Muscle of back (tissue), 13 donors: ENCODE measurements at places on chromosomes 1 and 21.

DNA sequence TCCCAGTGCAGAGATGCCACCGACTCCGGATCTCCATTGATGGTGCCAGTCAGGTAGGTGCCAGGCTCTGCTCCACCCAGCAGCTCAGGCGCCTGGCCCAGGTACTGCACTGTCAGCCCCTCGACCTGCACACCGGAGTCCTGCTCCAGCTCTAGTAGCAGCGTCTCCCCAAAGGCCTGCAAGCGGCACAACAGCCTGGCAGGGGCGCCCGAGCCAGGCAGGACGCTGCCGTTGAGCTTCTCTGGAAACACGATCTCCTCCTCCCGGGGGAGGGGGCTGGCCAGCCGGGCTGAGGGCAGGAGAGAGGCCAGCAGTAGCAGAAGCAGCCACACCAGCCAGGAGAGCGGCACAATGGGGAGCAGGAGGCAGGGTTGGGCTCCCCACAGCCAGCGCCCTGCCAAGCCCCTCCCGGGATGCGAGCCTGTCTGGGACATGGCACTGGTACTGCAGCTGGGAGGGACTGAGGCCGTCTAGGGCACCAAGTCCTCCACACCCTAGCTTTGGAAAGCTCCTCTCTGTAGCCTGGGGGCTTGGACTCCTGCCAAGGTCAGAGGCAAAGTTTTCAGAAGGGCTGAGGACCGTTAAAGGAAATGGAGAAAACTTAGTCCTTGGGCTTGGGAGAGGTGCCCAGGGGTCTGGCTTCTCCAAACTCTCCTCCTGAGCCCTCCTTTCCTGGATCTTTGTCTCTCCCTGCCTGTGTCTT, 509 bp downstream of the ADAMTS4 start:
- DNase-seq, result no peak

GRCh38 chr21:43640400-43640799, 18.9 kb downstream of the HSF2BP start:
- no peak for DNase-seq

GRCh38 chr1:172778456-172779455, 119.9 kb downstream of the FASLG start:
- DNase-seq, result no peak

GRCh38 chr1:241181971-241182370, 175.0 kb downstream of the RGS7 start:
- DNase-seq, result no peak

- no peak for DNase-seq
Measured at GRCh38 chr1:167871331-167871730, 42.6 kb downstream of the ADCY10 start.

- no peak for DNase-seq
Measured at GRCh38 chr1:3417082-3417739, 37.3 kb upstream of the ARHGEF16 start.

DNA sequence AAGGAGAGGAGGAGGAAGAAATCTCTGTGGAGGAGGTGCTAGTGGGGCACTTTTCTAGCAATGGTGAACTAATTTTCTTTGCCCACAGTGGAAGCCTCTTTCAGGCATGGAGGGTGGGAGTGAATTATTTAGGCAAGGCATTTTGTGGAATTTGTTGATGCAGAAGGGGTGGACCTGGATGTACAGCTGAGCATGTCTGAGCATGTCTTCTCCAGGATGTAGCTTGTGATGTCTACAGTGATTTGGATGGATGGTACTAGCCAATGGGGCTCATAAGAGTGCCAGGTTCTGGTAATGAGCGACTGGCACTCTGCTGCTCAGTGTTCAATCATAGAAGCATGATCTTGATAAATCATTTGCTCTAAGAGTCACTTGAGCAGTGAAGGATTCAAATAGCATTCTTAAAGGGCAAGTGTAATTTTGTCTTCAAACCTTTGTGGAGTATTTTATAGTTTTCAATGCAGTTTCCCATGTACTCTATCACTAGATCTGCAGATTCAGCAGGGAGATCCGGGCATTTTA, 153.9 kb upstream of the LMO4 start:
- DNase-seq, result no peak

DNA sequence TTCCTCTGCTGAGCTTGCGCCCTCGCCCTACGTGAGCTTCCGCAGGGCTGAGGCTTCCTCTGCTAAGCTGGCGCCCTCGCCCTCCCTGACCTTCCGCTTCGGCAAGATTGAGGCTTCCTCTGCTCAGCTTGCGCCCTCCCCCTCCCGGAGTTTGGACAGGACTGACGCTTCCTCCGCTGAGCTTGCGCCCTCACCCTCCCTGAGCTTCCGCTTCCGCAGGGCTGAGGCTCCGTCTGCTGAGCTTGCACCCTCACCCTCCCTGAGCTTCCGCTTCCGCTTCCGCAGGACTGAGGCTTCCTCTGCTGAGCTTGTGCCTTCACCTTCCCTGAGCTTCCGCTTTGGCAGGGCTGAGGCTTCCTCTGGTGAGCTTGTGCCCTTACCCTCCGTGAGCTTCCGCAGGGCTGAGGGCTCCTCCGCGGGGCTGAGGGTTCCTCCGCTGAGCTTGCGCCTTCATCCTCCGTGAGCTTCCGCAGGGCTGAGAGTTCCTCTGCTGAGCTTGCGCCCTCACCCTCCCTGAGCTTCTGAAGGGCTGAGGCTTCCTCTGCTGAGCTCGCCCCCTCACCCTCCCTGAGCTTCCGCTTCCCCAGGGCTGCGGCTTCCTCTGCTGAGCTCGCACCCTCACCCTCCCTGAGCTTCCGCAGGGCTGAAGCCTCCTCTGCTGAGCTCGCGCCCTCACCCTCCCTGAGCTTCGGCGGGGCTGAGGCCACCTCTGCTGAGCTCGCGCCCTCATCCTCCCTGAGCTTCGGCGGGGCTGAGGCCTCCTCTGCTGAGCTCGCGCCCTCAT, 753.6 kb upstream of the TPTE start:
- DNase-seq, result no peak

- DNase-seq, result peak; percentile 68
Measured at GRCh38 chr1:24027838-24028468, 47.8 kb upstream of the SRSF10 start.

DNA sequence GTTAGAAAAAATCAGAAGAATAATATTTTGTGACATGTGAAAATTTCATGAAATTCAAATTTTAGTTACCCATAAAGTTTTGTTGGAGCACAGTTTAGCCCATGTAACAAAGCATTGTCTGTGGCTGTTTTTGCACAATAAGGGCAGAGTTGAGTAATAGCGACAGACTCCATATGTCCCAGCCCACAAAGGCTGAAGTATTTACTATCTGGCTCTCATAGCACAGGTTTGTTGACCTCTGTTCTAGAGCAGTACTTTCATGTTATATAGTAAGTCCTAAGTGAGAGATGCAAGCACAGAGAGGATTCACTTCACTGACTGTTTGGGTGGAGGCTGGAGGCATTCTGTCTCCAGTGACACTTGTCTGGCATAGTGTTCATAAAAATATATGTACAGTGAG, 6.8 kb downstream of the LAMC1 start:
- no peak for DNase-seq

DNA sequence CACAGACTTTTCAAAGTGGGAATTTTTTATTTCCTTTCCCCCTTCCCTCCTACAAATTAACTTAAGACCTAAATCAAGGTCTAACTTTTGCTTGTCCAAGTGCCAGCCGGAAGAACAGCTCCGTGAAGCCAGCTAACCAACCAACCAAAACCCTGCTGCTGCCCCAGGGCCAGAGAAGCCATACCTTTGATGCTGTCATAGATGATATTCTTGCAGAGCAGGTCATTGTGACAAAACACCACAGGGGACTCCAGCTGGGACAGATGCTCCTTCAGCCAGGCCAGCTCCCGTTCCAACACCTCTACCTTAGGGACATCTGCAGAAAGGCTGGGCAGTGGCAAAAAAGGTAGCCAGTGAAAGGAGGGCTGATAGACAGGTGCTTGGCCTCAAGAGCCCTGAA, 10.7 kb downstream of the ETNK2 start:
- no peak for DNase-seq

DNA sequence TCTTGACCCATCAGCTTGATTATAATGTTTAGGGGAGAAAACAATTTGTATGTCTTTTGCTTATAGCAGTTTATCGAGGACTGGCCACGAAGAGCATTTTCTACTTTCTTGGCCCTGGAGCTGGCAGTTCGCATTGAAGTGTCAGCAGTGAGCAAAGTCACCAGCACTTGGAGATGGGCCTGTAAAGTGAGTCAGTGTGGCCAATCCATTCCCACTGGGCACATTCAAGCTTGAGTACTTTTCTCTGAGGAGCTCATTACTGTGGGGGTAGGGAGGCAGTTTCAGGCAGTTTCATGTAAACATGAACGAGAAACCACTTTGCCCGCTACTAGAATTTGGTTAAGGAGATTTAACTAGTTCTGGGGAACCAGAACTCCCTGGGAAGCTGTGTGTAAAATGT, 164.8 kb downstream of the PRDM2 start:
- peak; percentile 9 for DNase-seq

DNA sequence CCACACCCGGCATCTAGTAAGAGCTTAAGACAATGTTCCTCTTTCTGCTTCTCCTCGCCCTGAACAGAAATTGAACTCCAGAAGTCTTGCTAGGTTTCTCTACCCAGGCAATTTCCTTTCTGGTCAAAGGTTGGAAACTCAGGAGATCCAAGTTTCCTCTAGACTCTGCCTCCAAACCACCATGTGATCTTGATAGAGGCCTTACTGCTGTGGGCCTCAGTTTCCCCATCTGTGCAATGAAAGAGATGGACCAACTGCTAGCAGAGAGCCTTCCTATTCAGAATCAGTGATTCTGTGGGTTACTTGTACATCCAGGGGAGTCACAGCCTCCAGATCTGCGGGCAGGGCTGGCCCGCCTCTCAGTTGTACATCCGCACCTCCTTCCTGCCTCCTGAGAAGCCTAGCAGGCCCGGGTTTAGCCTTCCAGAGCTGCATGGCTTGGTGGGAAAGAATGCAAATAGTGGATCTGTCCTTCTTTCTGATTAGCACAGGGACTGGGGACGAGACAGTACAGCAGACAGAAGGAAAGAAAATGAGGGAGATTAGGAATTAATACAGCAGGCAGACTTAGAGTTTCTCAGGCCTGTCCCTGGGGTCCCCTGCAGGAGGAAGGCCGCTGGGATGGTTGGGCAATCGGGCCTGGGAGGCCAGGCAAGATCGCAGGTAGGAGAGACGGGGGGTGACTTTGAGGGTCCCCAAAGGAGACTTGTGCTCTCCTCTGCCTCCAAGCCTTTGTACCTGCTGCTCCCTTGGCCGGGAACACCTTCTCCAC, 83.9 kb downstream of the PAX7 start:
- DNase-seq, result no peak

DNA sequence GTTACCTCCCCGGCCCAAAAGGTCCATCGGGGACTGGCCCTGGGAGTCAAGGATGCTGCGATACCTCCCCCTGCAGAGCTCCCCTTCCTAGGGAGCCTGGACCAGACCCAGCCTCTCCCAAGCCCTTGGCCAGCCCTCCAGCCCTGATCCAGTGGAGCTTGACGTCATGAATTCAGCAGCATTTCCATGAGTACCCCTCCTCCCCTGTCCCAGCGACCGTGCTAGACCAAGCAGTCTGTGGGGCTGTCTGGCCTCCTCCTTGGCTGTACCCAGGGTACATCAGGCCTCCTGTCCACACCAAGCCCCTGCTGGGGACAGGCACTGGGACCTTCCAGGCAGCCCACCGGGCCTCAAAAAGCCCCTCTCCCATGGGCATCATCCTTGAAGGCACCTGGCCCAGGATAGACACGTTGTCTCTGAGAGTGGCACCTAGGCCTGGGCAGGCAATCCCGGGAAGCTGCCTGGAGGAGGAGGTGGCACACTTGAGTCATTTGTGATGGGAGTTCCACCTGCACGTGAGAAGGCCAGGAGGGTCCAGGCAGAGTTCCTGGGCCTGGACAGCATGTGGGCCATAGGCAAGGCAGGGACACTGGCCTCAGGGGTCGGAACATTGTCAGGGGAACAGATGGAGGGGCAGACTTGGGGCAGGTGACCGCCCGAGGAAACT, 46.4 kb downstream of the WNT9A start:
- DNase-seq, result no peak

DNA sequence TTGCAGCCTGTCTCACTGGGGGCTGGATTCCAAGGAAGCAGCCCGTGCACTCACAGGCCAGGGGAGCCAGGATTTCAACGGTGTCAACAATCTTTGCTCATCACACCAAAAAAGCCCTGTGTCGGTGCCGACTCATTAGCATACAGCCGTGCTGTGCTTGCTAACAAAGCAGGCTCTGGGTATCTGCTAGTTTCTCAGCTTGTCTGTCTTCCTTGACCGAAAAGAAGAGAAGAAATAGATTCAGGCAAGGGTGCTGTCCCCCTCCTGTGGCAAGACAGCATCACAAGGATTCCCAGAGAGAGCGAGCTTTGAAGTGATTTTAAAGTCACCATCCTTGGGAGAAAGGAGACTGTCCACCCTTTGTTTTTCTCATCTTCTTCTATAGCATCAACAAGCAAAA, 214.7 kb downstream of the SDCCAG8 start:
- DNase-seq, result no peak

DNA sequence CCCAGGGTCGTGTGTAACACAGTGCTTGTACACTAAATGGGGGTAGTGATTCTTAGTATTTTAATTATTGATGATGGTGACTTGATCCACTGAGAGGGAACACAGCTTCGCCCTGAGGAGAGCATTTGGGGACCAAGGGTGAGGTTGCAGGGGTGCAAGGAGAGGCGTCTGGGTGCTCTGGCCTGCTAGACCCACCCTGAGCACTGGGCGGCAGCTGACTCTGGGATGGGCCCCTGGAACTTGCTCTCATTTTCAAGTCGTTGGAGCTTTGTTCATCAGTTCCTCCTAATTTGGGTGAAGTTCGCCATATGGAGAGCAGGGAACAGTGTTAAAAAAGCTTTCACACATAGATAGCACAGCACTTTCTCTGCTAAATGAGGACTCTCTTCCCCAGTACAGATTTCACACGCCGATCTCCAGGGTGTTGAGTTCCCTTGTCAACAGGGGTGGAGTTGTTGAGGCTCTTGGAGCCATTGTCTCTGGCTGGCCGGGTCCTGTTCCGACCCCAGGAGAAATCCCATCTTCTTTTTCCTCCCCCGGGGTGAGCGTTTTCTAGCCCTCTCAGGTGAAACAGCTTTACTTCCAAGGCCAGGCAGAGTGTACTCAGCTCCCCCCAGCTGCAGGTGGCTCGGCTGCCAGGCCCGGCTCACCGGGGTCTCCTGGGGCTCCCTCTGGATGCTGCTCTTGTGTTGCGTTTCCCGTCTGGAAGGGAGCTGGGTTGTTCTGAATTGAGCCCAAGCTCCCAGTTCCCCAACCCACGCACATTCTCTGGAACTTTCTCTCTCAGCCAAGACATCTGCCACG, 367.4 kb downstream of the RPS6KC1 start:
- peak; percentile 64 for DNase-seq

DNA sequence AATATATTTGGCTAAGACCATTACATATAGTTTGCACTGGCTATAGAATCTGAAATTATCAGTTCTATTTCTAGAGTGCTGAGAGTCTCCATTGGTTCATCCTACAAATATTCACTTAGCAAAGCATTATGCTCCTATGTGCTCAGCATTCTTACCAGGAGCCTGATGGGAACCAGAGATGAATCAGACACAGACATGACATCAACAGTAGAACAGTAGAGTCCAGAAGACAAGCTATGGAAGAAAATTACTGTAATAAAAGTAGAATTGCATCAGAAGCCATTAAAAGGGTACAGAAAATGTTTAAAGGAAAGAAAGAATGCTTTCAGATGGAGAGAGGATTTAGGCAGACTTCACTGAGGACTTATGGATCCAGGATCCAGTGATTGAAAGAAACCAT, 271.7 kb upstream of the SNX7 start:
- no peak for DNase-seq
